ENCODE measurements at places on chromosomes 4 and X. TPM values are rescaled to one million over a fixed set of nuclear protein-coding genes. Genes with fewer than 3 reads are reported as not detected.

The SLC35A2 gene
- 9.8 TPM for total RNA-seq

The FGF16 gene
- total RNA-seq = 0.41 TPM

The CT47B1 gene
- not detected for total RNA-seq

The EIF4E gene
- total RNA-seq = 213 TPM

The ZDHHC15 gene
- total RNA-seq = 14.3 TPM

The FGD1 gene
- 9.4 TPM for total RNA-seq

The ITM2A gene
- total RNA-seq = 71.3 TPM

The CCDC110 gene
- 0.41 TPM for total RNA-seq

The HTRA3 gene
- 0.82 TPM for total RNA-seq

The MAPK10 gene
- 177 TPM for total RNA-seq

The VCX2 gene
- not detected for total RNA-seq

Data from frontal cortex (tissue), 4 donors.